DMS 273 treated with DMSO at 0.1 percent for 48 hours (cell line): ENCODE measurements at places on chromosomes 2 and 18.

DNA sequence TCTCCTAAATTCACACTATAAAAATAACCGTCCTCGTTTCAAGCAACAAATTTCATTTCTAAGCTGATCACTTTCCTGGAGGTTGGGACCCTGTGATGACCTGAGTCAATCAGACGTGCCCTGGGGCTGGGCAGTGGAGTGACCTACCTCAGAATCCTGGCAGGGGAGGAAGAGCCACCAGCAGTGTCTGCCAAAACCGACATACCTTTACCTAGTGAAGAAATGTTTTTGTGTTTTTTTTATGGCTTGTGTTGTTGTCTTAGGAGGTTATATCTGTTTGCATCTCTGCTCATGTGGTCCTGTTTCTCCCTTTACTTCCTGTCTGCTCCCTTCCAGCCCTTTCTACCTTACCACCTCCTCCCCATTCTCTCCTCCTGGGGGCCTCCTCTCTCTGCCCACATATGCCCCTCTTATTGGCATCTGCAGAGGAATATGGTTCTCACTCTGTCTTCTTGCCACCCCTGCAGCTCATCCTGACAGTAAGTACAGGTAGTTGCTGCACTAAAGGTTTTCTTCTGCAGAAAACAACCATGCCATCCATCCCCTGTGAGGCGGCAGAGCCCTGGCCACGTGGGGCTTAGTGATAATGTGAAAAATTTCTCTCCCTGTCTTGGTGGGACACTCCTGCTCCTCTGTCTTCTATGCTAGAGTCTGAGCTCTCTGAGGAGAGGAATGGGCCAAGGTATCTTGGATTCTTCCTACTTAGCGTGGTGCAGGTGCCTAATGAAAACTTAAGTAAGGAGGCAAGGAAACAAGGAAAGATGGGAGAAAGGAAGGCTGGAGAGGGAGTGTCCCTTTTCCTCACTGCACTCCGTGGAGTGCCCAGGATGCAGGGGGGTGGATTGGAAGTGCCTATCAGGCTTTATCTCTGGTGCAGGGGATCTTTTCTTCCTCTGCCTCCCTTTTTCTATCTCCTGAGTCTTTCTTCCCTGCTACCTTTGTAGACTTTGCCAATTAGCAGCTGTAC is 15.4 kb downstream of the ACOXL start:
- DNase-seq, result no peak

- no peak for DNase-seq
These were observed 136.4 kb upstream of the GPC1 start for GRCh38 chr2:240298803-240299709.

DNA sequence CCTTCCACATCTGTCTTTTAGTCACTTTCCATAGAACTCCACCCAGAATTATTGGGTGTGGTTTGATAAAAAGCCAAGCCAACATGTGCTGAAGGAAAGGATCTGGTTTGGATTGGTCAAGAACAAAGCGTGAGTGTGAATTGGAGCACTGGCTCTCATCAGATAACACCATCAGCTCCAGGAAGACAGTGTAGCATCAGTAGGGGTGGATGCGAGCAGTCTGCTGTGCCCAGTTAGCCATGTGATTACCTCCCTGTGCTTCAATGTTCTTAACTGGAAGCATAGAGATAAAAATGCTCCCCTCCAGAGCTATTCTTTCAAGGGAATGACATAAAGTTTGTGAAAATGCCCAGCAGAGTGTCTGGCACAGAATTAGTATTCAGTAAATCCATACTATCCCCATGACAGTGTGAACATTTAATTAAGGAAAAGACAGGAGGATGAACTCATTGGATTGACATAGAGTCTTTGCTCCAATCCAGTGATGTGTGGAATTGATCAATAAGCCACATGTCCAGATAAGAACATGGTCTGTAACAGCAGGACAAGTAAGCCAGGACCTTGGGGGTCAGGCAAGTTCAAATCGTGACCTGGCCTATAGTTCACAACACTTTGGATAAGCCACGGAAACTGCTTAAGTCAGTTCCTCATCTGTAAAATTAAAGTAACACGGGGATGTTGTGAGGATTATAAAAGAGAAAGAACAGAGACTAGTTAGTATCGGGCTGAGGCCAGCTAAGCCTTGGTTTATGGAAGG is 68.0 kb downstream of the FAM124B start:
- no peak for DNase-seq

DNA sequence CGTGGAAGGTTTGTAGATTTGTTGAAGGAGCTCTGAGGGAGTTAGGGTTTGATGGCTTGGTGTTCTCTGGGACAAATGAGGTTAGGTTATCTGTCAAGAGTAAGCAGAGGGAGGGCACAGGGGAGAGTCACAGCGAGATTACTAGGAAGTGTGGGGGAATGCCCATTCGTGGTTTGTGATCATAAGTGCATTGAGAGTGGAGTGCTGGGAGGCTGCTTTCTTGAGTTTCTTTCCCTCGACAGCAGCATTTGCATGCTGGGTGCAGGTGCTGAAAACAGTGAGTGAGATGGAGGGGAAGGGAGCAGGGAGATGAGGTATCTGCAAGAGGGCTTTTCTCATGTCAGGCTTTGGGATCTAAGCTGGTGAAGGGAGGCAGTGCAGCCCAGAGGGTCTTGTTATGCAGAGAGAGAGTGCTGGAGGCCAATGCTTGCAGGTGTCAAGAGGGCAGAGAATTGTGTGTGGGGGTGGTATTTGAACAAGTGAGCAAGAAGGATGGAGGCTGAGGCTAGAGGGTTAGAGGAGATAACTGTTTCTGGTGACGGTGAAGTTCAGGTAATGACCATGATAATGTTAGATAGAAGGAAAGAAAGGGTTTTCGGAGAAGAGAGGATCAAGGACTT is 8.8 kb downstream of the RALB start:
- no peak for DNase-seq

GRCh38 chr2:241068942-241069810 is 32.9 kb downstream of the MTERF4 start:
- no peak for DNase-seq

- DNase-seq, result no peak
These were observed 21.8 kb downstream of the FZD5 start for GRCh38 chr2:207747653-207748560.

DNA sequence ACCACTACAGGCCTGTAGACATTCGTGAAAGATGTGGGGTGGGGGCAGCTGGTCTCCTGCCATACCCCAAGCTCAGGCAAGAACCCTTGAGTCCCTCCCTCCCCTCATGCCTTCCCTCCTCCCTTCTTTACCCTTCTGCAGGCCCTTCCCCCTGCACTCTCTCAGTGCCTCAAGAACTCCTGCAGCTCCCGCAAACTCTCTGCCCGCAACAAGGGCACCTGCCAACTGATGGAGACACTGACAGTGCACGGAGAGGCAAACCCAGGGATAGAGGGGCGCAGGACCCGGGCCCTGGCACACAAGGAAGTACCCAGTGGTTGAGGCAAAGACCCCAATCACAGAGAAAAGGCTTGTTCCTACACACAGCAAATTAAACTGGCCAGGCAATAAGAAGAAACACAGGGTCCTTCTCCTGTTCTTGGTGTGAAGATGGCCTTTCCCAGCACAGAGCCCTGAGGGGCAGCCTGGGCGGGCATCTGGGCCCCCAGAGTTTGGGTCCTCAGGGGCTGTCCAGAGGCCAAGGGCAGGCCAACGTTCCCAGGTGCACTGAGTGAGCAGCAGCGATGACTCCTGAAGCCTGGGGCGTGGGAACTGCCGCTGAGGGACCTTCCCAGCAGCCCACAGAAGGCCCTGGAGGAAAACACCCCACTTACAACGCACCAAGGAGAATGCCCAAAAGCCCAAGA is 1.6 kb downstream of the TEKT4 start:
- DNase-seq, result no peak

- no peak for DNase-seq
These were observed 58.7 kb downstream of the FAM117B start for GRCh38 chr2:202693503-202693902.

DNA sequence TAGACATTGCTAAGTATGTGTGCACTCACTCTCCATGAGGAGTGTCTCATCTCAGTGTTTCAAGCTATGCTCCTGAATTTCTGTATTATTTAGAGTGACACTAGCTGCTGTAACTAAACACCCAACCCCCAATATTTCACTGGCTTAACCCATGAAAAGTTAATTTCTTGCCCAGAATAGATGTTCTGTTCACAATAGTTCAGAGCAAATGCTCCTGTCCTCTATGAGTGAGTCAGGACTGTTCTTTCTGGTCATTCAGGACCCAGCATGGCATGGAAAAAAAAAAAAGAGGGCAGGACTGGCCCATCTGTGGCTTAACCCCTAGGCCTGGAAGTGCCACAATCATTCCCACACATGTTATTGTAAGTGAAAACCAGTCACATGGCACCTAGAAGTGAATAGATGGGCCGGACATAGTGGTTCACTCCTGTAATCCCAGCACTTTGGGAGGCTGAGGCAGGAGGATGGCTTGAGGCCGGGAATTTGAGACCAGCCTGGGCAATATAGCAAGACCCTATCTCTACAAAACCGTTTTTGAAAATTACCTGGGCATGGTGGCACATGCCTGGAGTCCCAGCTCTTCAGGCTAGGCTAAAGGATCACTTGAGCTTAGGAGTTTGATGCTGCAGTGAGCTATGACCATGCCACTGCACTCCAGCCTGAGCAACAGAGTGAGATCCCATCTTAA is 663.6 kb downstream of the IRS1 start:
- DNase-seq, result no peak

DNA sequence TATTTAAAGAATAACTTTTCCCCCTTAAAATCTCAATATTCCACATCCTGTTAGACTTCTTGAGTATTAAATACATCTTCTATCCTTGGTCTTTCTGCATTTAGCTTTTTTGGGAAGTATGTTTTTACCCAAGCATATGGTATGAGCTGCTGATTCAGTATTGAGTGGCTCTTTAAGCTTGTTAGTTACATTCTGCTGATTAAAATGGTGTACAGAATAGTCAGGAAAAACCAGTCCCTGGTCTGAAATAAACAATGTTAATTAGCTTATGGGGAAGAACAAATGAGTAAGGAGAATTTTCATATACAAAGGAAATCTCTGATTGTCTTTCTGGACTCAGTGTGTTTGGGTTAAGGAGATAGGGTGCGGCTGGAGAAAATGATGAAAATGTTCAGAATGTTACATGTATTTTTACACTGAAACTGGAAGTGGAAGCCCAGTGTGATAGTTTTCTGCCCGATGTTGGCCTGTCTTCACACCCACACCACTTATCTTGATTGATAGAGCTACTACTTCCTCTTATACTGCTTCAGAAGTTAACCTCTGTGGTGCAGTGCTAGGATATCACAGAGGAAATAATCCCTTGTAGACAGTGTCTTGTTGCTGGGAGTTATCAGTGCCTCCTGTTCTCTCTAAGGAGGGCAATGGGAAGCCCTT is 84.0 kb downstream of the MSH2 start:
- no peak for DNase-seq

DNA sequence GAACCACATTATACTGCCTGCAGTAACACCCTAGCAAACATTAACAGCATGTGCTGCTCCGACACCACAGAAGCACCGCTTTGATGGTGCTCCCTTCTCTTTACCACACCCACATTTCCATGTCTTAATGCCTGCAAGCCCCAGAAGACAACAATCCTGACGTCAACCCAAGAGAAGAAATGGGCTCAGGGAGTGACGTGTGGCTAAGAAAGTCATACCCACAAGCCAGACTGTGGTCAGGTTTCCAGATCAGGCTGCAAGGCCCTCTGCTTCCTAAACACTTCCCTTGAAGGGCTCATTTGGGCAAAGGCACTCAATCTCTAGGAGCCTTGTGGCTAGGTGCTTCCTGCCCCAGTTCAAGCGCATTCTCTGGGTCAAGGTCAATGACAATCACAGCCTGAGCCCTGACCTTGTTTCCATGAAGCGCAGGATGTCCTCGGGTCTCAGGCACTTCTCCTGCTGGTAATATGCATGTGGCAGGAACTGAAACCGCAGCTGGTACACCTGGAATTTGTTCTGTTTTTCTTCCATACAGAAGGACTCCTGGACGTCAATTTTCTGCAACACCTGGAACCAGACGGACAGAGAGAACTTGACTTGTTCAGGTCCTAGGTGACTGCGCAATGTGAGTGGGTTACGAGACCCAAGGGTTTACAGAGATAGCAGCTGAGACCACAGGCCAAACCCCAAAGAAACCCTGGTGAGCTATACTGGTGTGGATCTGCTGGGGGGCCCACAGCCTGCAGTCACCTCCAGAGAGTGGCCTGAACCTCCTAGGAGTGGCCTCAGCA is 67.2 kb downstream of the POLR1A start:
- DNase-seq, result no peak

DNA sequence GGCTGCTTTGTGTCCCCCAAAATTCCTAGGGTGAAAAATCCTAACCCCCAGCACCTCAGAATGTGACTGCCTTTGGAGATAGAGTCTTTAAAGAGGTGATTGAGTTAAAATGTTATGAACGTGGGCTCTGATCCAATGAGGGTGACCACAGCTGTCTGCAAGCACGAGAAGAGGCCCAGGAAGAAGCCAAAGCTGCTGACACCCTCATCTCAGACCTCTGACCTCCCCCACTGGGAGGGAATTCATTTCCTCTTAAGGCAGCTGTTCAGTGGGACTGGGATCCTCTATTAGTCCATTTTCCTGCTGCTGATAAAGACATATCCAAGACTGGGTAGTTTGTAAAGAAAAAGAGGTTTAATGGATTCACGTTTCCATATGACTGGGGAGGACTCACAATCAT is 544.4 kb downstream of the DCDC2C start:
- no peak for DNase-seq

DNA sequence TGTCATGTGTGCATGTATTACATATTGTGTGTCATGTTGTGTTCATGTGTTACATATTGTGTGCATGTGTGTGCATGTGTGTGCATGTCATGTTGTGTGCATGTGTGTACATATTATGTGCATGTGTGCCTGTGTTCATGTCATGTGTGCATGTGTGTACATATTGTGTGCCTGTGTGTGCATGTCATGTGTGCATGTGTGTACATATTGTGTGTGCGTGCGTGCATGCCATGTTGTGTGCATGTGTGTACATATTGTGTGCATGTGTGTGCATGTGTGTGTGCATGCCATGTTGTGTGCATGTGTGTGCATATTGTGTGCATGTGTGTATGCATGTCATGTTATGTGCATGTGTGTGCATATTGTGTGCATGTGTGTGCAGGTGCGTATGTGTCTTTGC is 267.1 kb downstream of the EIPR1 start:
- no peak for DNase-seq

DNA sequence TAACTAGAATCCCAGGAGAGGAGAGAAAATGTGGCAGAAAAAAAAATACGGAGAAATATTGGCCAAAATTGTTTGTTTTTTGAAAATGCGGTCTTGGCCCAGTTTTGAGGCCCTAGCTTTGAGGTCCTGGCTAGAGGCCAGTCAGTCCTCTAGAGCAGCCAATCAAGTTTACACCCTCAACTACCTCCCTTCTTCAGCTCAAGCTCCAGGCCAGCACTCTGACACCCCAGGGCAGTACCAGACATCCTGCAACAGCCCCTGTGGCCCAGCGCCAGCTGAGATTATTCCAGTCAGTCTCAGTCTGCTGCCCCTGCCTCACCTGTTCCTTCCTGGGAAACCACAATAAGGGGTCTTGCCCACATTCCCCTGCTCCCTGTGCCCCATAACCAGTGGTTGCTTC is 107.7 kb downstream of the UGGT1 start:
- no peak for DNase-seq

GRCh38 chr2:16671760-16672159 is 6.1 kb upstream of the CYRIA start:
- DNase-seq, result no peak

- no peak for DNase-seq
These were observed 71.9 kb downstream of the ADD2 start for GRCh38 chr2:70696142-70696541.
